NCI-H460 (cell line): ENCODE measurements at places on chromosomes 4 and X. TPM values are rescaled to one million over a fixed set of nuclear protein-coding genes. Genes with fewer than 3 reads are reported as not detected.

TMEM35A gene
- 0.69 and 0.74 TPM in 2 replicates for total RNA-seq

RNF175 gene
- not detected in 2 replicates for total RNA-seq

CT47C1 gene
- total RNA-seq, result not detected in 2 replicates

GPRIN3 gene
- 36.5 and 42.8 TPM in 2 replicates for total RNA-seq

MAOB gene
- total RNA-seq, result not detected in 2 replicates

ZNF711 gene
- 15.8 and 17.9 TPM in 2 replicates for total RNA-seq

ZNF157 gene
- total RNA-seq, result not detected in 2 replicates

EFHC2 gene
- total RNA-seq, result not detected in 2 replicates
